ENCODE measurements at places on chromosomes 1 and 21.

GRCh38 chr1:171883849-171884248, 42.6 kb downstream of the DNM3 start:
- no peak for DNase-seq

DNA sequence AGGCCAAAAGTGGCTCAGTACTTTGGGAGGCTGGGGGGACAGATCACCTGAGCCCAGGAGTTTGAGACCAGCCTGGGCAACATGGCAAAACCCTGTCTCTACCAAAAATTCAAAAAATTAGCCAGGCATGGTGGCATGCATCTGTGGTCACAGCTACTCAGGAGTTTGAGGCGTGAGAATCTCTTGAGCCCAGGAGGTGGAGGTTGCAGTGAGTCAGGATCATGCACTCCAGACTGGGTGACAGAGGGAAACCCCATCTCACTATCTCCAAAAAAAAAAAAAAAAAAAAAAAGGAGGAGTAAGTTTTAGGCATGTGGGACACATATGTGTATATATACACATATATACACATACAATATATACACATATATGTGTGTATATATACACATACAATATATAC, 165.3 kb upstream of the DPYD start:
- no peak for DNase-seq

DNA sequence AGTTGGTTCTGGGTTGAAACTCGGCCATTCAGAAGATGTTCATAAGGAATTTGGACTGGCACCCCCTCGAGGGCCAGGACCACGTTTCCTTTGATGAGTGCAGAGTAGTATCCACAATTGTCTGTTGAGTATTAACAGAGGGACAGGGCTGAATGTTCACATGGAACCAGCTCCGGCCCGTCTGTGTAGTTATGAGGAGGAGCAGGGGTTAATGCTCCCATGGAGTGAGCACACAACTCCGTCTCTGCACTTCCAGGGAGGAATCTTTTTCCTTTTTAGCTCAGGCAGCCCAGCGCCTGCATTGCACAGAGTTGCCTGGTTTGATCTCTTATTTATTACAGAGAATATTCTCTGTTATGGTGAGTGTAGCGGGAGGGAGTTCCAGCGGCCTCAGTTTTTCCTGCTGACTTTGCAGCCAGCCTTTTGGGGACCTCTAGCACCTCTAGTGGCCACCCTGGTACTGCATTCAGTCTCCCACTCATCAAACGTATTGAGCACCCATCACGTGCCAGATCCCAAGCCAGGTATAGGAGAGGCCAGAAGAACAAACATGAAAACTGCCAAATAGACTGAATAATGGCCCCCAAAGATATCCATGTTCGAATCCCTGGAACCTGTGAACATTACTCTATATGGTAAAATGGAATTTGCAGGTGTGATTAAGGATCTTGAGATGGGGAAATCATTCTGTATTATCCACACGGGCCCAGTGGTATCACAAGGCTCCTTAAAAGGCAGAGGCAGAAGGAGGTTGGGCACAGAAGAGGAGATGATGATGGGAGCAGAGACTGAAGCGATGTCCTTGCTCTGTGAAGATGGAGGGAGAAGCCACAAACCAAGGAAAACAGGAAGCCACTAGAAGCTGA, 167.7 kb upstream of the CSF3R start:
- peak; percentile 63 for DNase-seq

GRCh38 chr1:182829285-182829932, 9.7 kb upstream of the DHX9 start:
- no peak for DNase-seq

DNA sequence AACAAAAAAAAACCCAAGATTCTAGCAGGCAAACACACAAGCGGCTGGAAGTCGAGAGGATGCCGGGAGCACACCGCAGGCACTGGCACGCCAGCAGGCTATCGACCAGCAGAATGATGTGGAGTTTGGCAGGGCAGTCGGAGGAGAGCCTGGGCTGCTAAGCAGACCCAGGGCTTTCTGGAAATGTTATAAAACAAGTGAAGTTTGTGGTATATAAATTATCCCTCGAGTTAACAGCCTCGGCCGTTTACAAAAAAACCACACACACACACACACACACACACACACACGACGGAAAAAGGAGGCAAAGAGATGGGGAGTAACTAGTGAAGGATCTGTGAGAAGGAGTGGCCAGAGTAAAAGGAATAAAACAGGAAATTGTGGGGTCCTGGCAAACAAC, 87.2 kb upstream of the IVNS1ABP start:
- no peak for DNase-seq

- DNase-seq = no peak
Observed at GRCh38 chr1:8597455-8597854, 220.0 kb downstream of the RERE start.

GRCh38 chr1:226134170-226135058, 52.1 kb downstream of the ACBD3 start:
- no peak for DNase-seq

- DNase-seq = no peak
Observed at GRCh38 chr1:13756557-13757315, 56.7 kb downstream of the PRDM2 start.

Measured in activated CD8-positive, alpha-beta memory T cell treated with anti-CD3 and anti-CD28 coated beads, Interleukin-2, amount 50 U/mL, for 4 hours (primary cell).